Activated CD8-positive, alpha-beta memory T cell treated with anti-CD3 and anti-CD28 coated beads for 1 hour (primary cell): ENCODE measurements at places on chromosomes 2 and 18.

GRCh38 chr18:78726326-78727056 lies 253.1 kb upstream of the SALL3 start:
- no peak for DNase-seq

DNA sequence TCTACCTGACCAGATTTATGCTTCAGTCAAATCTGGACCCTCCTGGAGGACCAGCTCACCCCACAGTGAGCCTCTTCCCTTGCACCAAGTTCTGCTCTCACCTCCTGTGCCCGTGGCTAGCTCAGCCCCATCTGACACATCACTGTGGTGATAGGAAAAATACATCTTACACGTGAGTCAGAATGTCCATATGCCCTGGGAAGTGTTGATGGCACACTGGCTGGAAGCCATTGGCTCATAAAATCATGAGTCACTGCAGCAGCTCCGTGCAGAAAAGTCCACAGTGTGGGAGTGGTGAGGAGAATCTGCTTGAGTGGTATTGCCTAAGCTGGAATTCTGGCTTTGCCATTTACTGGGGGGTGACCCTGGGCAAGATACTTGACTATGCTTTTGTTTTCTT lies 42.6 kb upstream of the RAPGEF4 start:
- DNase-seq: no peak

- no peak for DNase-seq
Observed at GRCh38 chr2:28668106-28668814, 83.4 kb upstream of the PPP1CB start.

GRCh38 chr2:134217924-134218323 lies 35.9 kb upstream of the MGAT5 start:
- DNase-seq: no peak

DNA sequence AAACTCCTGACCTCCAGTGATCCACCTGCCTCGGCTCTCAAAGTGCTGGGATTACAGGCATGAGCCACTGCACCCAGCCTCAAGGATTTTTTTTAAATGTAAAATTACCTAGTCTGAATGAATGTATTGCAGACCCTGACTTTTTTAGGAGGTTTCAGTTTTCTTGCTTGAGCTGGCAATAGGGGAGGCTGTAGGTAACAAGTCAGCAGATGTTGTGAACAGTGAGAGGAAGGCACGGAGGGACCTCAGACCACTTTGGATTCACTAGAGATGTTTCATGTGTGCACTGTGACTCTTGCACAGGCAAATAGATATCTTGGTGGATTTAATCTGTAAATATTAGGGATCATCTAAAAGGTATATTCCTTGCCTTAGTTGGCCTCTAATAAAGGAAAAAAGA lies 6.4 kb downstream of the NDUFV2 start:
- no peak for DNase-seq

GRCh38 chr2:238950551-238950950 lies 102.7 kb downstream of the TWIST2 start:
- no peak for DNase-seq
